ENCODE measurements at places on chromosomes 3 and 15. TPM values are rescaled to one million over a fixed set of nuclear protein-coding genes. Genes with fewer than 3 reads are reported as not detected.

GOLGA8K gene
- total RNA-seq = 0.31 TPM

CORO2B gene
- total RNA-seq = 4.8 TPM

TWF2 gene
- total RNA-seq = 73.0 TPM

ITGA11 gene
- 43.8 TPM for total RNA-seq

CHRNA5 gene
- total RNA-seq = 0.31 TPM

ATXN7 gene
- total RNA-seq = 12.7 TPM

SPINK8 gene
- not detected for total RNA-seq

CHST2 gene
- total RNA-seq = 7.2 TPM

HYAL3 gene
- total RNA-seq = 3.3 TPM

DYNLT2B gene
- total RNA-seq = 11.1 TPM

HRG gene
- total RNA-seq = not detected

TUBGCP4 gene
- total RNA-seq = 9.5 TPM

UBR1 gene
- total RNA-seq = 36.4 TPM

CHRNA3 gene
- not detected for total RNA-seq

HESX1 gene
- total RNA-seq = 0.56 TPM

MORC1 gene
- total RNA-seq = not detected

LHFPL4 gene
- total RNA-seq = not detected

TJP1 gene
- total RNA-seq = 44.9 TPM

SCN11A gene
- total RNA-seq = 0.13 TPM

EAF2 gene
- 2.2 TPM for total RNA-seq

AQP9 gene
- not detected for total RNA-seq

GCNT3 gene
- not detected for total RNA-seq

TRAT1 gene
- total RNA-seq = not detected

EIF2A gene
- 131 TPM for total RNA-seq

KBTBD13 gene
- not detected for total RNA-seq

EFCAB12 gene
- not detected for total RNA-seq

ATP13A5 gene
- total RNA-seq = not detected

TMA7 gene
- 433 TPM for total RNA-seq

STRA6 gene
- 0.06 TPM for total RNA-seq

JMJD7 gene
- total RNA-seq = 2.1 TPM

COL6A6 gene
- 0.40 TPM for total RNA-seq

RASL12 gene
- total RNA-seq = not detected

DNAJA4 gene
- 2.1 TPM for total RNA-seq

EPHB3 gene
- total RNA-seq = 2.7 TPM

GOLGA8R gene
- 3.6 TPM for total RNA-seq

CFAP44 gene
- total RNA-seq = 4.4 TPM

SMAD6 gene
- total RNA-seq = 55.4 TPM

KCNH8 gene
- not detected for total RNA-seq

IMPG2 gene
- 0.44 TPM for total RNA-seq

DUOXA1 gene
- not detected for total RNA-seq

GPR62 gene
- total RNA-seq = under 0.01 TPM

LRRC3B gene
- not detected for total RNA-seq

STAB1 gene
- total RNA-seq = 6.5 TPM

CD200 gene
- total RNA-seq = 4.0 TPM

ACKR2 gene
- 0.26 TPM for total RNA-seq

TMIE gene
- total RNA-seq = 0.06 TPM

C2CD4A gene
- 0.06 TPM for total RNA-seq

CIDEC gene
- total RNA-seq = not detected

GOLGA8J gene
- total RNA-seq = 0.13 TPM

HYPK gene
- 4.8 TPM for total RNA-seq

CACNA1D gene
- 0.44 TPM for total RNA-seq

AHSG gene
- total RNA-seq = not detected

DOCK3 gene
- total RNA-seq = 0.53 TPM

Data from aortic smooth muscle cell (primary cell).